ENCODE measurements at places on chromosomes 2 and 18.

DNA sequence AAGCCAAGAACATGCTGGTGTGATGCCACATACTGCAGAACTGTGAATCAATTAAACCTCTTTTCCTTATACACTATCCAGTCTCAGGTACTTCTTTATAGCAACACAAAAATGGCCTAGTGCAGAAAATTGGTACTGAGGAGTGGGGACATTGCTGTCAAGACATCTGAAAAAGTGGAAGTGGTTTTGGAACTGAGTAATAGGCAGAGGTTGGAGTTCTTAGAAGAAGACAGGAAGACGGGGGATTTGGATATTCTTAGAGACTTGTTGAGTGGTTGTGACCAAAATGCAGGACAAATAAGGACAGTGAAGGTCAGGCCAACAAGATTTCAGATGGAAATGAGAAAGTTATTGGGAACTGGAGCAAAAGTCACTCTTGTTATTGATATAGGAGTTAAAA, 31.3 kb upstream of the CDH2 start:
- DNase-seq: no peak

- DNase-seq: no peak
Measured at GRCh38 chr2:240452462-240453256, 17.2 kb downstream of the GPC1 start.

DNA sequence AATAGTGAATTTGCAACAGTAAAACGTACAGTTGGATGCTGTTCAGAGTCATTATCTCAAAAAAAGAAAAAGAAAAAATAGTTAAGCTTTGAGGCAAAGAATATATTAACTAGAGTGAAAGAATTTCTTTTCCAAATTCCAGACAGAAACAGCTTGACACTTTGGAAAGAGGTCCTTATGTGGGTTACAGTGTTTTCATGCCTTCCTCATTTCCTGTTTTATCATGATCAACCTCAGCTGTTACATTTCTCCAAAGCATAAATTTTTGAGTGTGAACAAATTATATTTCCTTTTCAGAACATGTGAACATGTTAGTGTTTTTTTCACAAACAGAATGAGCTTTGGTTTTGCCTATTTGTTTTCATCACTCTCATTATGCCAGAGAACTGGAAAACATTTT, 13.6 kb downstream of the FRZB start:
- no peak for DNase-seq

- no peak for DNase-seq
Measured at GRCh38 chr2:59726228-59727120, 827.0 kb downstream of the BCL11A start.

Measured in stimulated activated CD8-positive, alpha-beta memory T cell treated with anti-CD3 and anti-CD28 coated beads, Interleukin-7, amount 100 ng/mL, for 4 hours (primary cell).